Fibroblast of upper back skin (primary cell): ENCODE measurements at places on chromosomes 3 and 15.

DNA sequence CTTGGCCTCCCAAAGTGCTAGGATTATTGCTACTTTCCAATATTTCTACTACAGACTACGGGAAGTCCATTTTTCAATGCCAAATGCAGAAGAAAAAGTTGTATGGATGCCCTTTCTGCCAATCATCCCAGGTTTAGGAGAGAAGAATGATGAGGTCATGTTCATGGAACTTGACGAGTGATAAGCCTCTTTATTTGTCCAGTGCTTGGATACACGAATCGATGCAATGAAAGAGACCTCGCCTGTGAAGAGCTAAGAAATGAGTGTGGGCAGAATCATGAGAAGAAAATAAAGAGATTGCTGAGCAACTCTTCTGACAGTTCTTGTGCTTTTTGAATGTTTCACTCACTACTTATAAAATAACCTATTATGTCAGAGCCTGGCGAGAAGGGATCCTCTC is 996 bp upstream of the SLC28A1 start:
- no peak for DNase-seq

GRCh38 chr3:125585595-125586223 is 9.6 kb downstream of the OSBPL11 start:
- peak; percentile 77 for DNase-seq

DNA sequence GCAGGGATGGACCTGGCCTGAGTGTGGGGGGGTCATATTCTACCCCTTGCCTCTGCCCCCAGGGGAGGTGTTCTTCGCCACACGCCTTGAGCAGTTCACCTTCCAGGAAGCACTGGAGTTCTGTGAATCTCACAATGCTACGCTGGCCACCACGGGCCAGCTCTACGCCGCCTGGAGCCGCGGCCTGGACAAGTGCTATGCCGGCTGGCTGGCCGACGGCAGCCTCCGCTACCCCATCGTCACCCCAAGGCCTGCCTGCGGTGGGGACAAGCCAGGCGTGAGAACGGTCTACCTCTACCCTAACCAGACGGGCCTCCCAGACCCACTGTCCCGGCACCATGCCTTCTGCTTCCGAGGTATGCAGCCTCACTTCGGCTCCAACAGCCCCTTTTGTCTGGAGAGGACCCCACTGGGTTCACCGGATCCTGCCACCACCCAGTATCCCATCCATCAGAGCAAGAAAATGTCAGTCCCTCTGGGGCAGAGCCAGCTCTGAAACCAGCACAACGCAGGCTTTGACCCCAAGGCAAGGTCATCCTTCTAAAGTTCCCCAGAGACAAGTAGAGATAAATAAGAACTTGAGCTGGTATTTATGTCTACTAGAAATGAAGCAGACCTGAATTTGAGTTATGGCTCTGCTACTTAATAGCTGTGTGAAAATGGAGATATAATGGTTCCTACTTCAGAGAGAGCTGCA is 45.8 kb downstream of the HAPLN3 start:
- DNase-seq, result no peak

- DNase-seq, result no peak
Observed at GRCh38 chr3:78757731-78758130, 1010.1 kb downstream of the ROBO1 start.

DNA sequence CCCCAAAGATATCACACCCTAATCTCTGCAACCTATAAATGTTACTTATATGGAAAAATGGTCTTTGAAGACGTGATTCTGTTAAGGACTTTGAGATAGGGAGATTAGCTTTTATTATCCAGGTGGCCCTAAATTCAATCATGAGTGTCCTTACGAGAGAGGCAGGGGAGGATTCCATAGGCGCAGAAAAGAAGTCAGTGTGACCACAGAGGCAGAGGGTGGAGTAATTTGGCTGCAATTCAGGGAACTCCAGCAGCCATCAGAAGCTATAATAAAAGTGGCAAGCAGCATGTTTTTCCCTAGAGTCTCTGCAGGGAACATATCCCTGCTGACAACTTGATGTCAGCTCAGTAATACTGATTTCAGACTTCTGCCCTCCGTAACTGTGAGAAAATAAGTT is 315.2 kb upstream of the ROBO2 start:
- no peak for DNase-seq

- DNase-seq, result no peak
Observed at GRCh38 chr3:74571118-74571517, 43.3 kb downstream of the CNTN3 start.

- DNase-seq, result peak; percentile 90
Observed at GRCh38 chr3:156615592-156616173, 58.7 kb upstream of the TIPARP start.

DNA sequence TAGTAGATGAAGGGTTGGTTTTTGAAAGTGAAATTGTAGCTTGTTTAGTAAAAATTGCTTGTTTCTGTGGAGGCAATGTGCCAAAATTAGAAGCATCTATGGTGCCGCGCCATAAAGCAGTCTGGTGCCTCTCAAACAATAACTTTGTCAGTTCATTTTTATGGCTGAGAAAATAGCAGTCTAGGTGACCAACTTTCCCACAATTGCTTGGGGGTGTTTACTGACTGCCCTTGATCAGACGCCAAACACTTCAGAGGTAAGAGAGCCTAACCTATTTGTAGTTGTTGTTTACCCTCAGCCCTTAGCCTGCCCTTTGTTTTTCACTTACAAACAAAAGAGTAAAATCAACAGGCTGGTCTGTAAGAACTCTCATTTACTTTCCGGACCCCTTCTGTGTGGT is 174.5 kb downstream of the FNDC3B start:
- no peak for DNase-seq

DNA sequence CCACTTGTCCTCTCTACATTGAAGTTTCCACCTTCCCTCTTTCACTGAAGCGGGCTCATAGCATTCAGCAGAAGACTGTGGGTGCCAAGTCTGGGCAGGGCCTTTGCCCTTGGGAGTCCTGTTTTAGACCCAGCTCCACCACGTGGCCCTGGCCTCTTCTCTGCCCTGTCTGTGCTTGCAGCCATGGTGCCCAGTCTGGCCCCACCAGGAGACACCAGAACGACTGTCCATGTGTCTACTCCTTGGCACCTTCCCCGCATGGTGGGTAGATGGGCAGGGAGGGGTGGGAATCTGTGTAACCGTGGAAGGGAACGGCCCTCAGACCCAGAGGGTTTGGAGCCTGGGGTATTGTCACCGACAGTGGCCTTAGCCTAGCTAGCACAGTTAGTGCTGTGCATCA is 17.9 kb upstream of the EMC3 start:
- DNase-seq, result no peak

GRCh38 chr3:7461202-7461825 is 600.4 kb downstream of the GRM7 start:
- no peak for DNase-seq

GRCh38 chr3:121529308-121529707 is 16.5 kb downstream of the POLQ start:
- DNase-seq, result peak; percentile 12

- no peak for DNase-seq
Observed at GRCh38 chr3:124316034-124316287, 324.0 kb upstream of the ROPN1 start.

DNA sequence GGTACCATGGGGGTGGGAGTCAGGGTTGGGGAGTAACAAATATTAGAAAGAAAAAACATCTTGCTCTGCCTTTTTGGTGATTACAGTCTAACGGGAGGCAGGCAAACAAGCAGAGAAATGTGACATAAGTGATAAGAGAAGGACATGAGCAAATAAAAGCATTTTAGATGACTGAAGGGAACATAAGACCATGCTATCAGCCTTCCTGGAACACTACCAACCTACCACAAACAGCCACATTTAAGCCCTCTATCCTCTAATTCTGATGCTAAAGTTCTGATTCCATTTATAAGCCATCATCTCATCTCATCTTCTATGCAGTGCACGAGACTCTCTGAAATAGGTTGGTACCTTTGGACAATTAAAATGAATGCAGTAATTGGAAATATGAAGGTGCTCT is 243.4 kb upstream of the P2RY1 start:
- no peak for DNase-seq

DNA sequence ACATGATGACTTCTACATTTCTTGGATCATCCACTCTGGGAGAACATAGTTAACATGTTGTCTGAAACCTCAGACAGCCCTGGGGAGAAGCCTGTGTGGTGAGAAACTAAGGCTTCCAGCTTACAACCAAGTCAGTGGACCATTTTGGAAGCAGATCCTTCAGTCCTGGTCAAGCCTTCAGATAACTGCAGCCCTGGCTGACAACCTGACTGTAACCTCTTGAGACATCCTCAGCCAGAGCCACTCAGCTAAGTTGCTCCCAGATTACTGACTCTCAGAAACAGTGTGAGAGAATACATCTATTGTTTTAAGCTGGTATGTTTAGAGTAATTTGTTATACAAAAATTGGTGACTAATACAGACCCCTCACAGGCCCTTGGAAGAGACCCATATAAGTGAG is 50.9 kb upstream of the KPNA4 start:
- DNase-seq, result no peak
